Spleen (tissue), 13 donors: ENCODE measurements at places on chromosomes 2 and 18.

GRCh38 chr2:109463891-109464290 is 149.9 kb downstream of the SEPTIN10 start:
- DNase-seq: peak; percentile 4

DNA sequence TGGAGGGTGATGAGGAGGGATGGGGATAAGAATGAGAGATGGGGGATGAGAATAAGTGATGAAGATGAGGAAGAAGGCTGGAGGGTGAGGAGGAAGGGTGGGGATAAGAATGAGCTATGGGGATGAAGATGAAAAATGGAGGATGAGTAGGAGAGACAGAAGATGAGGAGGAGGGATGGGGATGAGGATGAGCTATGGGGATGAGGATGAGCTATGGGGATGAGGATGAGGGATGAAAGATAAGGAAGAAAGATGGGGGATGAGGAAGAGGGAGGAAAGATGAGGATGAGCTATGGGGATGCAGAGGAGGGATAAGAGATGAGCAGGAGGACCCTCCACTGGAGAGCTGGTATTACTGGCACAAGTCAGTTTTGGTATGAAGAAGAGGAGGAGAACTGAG is 231.5 kb downstream of the NAPG start:
- DNase-seq: no peak

- DNase-seq: no peak
These were observed 43.8 kb upstream of the PPP4R1 start for GRCh38 chr18:9658087-9658641.

- DNase-seq: no peak
These were observed 19.0 kb upstream of the MYO1B start for GRCh38 chr2:191226196-191226595.

GRCh38 chr2:196823750-196824522 is 14.8 kb upstream of the C2orf66 start:
- DNase-seq: no peak

DNA sequence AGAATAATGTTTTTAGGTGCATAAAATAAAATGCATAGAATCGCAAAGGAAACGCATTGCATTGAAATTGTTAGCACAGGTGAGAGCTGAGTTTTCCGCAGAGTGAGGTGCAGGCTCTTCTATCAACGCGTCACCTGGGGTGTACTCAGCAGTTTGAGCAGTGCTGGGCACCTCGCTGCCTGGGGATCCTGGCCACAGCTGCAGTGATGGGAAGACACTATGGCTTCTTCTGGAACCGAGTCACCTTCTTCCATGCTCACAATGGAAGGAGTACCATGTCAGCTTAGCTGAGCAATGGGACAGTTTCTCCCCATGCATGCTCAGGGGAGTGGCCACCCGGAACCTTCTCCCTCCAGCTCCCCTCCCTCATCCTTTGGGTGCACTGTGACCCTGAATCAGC is 95.4 kb upstream of the OTOS start:
- peak; percentile 55 for DNase-seq

DNA sequence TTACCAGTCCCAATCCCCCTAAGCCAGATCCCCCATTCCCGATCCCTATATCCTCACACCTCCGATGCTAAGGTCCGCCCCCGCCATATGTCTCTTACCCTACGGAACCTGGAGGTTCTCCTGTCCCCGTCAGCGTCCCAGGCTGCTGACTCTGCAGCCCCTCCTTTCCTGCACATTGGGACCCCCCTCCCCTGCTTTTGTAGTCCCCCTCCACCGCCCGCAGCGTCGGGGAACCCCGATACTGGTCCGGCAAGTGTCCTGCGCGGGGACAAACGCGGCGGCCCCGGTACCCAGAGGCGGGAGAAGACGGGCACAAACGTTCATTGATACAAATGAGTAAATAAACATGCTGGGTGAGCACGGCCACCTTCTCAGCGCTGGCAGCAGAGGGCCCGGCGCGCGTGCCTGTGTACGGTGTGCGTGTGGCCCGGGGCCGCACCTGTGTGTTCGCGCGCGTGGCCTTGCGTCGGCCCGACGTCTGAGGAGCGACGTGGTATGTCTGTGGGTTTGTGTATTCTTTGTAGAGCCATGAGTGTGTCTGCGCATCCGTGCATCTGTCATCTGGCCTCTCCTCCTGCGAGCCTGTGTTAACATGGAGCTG is 2.0 kb upstream of the CYP26B1 start:
- DNase-seq: peak; percentile 80

GRCh38 chr2:104871972-104872865 is 18.3 kb downstream of the POU3F3 start:
- DNase-seq: peak; percentile 73

GRCh38 chr2:210617732-210618330 is 61.4 kb downstream of the CPS1 start:
- DNase-seq: no peak
